AML-193 (cell line): ENCODE measurements at places on chromosomes 5 and 9.

DNA sequence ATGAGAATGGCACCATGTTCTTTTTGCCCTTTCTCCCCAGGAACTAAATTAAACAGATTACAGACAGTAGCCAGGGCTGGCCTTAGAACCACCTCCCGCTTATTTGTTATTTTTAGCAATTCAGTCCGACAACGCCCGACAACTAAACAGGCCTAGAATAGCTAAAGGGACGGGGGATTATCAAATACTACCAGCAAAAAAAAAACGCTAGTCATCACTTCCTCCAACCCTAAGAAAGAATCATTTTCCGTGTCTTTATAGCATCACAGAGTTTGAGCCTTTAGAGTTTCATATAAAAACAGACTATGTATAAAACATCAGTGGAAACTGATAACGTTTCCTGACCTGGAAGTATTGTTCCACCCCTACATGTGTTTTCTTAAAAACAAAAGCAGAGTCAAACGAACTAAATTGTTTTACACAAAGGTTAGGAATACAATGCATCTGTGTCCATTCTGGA, 35.3 kb downstream of the PFDN1 start:
- no peak for DNase-seq

GRCh38 chr9:546797-547223, 294.7 kb upstream of the DMRT1 start:
- DNase-seq: no peak

DNA sequence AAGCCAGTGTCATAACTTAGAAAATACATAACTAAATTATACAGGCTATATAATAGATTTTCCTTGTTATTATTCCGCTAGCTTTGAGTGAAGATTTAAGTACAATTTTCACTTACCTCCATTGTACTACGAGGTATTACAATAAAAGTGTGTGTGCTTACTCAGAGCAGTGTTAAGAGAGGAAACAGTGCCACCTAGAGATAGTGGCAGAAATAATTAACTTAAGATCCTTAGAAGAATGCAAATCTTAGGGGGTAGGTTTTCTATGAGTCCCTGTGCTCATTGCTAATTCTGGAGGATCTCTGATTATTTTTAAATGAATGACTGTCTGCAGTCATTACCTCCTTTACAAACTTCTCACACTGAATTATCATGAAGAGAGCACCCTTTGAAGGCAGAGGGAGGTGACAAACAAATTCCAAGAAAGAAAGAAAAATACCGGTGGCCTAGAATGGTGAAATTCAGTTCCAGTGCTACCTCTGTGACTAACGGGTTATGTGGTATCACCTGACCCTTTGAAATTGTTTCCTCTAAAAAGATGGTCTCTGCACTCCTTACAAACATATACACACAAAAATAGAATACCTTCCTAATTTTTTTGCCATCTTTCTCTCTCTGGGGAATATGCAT, 379.8 kb downstream of the TRIM36 start:
- peak; percentile 33 for DNase-seq

DNA sequence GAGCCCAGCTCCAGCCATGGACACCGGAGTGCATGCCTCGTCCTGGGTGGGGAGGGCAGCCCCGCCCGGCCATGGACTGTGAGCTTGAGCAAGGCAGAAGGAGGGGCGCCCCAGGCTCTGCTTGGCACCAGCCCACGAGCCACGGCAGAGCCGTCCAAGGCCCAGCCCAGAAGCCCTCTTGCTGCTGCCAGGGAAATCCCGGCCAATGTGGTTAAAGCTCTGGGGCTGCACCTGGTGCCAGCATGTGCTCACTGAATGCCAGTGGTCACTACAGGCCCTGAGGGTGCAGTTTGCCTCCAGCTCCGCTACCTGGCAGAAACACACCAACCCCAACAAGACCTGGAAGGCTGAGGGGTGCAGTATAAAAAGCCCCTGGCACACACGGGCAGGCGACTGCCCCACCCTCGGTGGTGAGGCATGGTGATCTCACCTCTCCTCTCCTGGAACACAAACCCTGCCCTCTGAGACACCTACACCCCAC, 11.8 kb downstream of the BRD3 start:
- no peak for DNase-seq

- peak; percentile 39 for DNase-seq
These were observed 19.4 kb downstream of the DCP2 start for GRCh38 chr5:112995764-112996618.
